ENCODE measurements at places on chromosomes 16 and 17.

GRCh38 chr17:40224718-40225550 lies 5.8 kb downstream of the WIPF2 start:
- DNase-seq = no peak

- DNase-seq = no peak
Measured at GRCh38 chr17:66547151-66547865, 244.9 kb downstream of the PRKCA start.

DNA sequence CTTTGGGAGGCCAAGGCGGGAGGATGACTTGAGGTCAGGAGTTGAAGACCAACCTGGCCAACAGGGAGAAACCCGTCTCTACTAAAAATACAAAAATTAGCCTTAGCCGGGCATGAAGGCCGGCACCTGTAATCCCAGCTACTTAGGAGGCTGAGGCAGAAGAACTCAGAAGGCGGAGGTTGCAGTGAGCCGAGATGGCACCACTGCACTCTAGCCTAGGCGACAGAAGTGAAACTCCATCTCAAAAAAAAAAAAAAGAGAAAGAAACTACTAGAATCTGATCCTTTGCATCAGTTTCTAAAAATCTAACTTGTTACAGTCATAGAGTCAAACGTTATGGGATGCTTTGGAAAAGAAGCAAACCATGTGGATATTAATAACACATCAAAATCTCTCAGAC lies 1.6 kb upstream of the PECAM1 start:
- no peak for DNase-seq

- no peak for DNase-seq
Measured at GRCh38 chr17:33019161-33019890, 27.7 kb downstream of the SPACA3 start.

DNA sequence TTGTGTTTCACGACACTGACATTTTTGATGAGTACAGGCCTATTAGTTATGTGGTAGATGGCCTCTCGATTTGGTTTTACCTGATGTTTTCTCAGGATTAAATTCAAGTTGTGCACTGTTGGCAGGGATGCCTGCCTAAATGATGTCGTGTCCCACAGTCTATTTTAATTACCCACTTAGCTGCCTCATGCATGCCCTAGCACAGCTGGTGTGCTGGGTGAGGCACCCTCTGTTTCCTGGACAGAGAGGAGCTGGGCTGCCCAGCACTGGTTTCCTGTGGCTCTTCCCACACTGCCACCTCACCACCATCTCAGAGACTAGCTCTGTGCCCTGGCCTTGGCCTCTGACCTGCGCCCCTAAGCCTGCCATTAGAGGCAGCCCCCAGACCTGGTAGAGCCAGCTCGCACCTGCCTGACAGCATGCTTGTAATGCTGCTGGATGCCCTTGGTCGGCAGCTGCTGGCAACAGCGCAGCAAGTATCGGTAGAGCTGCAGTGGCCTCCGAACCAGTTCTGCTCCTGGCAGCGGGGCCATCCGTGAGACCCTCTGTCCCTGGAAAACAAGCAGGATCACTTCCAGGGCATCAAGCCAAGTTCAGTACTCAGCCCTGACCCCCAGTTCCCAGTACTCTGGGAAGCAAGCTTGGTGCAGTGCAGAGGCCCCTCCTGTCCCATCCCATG lies 10.9 kb downstream of the LYRM9 start:
- no peak for DNase-seq

DNA sequence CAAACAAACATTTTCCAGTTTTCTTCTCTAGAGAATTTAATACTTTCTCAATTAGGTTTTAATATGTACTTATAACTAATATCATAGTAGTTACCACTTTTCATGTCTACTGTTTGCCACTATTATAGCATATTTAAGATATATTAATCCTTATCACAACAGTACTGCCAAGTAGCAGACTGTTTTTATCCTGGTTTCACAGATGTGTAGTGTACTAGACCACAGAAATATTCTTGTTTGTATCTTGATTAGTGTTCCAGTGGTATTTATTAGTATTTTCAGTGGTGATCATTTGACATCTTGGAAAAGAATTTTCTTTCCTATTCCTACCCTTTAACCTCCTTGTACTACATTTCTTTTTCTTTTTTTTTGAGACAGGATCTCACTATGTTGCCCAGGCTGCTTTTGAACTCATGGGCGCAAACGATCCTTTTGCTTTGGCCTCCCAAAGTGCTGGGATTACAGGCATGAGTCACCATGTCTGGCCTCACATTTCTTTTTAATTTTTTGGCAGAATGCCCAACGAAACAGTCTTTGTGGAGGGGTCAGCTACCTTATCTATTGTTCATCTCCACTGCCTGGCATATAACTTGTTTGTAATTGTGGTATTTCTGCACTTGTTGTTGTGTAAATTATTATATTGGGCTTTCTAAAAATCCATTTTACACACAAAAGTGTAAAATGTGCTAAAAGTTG lies 27.2 kb downstream of the MAP2K4 start:
- no peak for DNase-seq

GRCh38 chr16:17511340-17511739 lies 40.6 kb upstream of the XYLT1 start:
- no peak for DNase-seq

- DNase-seq = no peak
Measured at GRCh38 chr17:51853857-51854256, 304.7 kb downstream of the CA10 start.
